ENCODE measurements at places on chromosomes 16 and 17. TPM values are rescaled to one million over a fixed set of nuclear protein-coding genes. Genes with fewer than 3 reads are reported as not detected.

The C16orf54 gene
- not detected for total RNA-seq

The TBC1D3E gene
- not detected for total RNA-seq

The TM4SF5 gene
- not detected for total RNA-seq

The CSH1 gene
- not detected for total RNA-seq

The KRTAP9-8 gene
- total RNA-seq = not detected

The TMC5 gene
- total RNA-seq = under 0.01 TPM

The WNT9B gene
- total RNA-seq = not detected

The PAFAH1B1 gene
- 81.0 TPM for total RNA-seq

The TLCD1 gene
- not detected for total RNA-seq

The OR2C1 gene
- total RNA-seq = not detected

The VPS4A gene
- 31.2 TPM for total RNA-seq

The SNX11 gene
- 4.7 TPM for total RNA-seq

The CBLN1 gene
- not detected for total RNA-seq

The CCL8 gene
- not detected for total RNA-seq

The TTYH2 gene
- 2.4 TPM for total RNA-seq

The ZNF276 gene
- total RNA-seq = 10.4 TPM

The TERB1 gene
- total RNA-seq = 0.08 TPM

The TBC1D3H gene
- total RNA-seq = not detected

The ABCC6 gene
- total RNA-seq = 0.63 TPM

The RNPS1 gene
- total RNA-seq = 94.7 TPM

The CCT6B gene
- total RNA-seq = 12.0 TPM

The GLTPD2 gene
- not detected for total RNA-seq

The ERN2 gene
- total RNA-seq = not detected

The JPH3 gene
- total RNA-seq = not detected

The ALOX15B gene
- total RNA-seq = not detected

The CCDC92B gene
- not detected for total RNA-seq

The HS3ST3A1 gene
- 8.3 TPM for total RNA-seq

The CPHXL2 gene
- not detected for total RNA-seq

The CES5A gene
- total RNA-seq = not detected

The PLXDC1 gene
- total RNA-seq = 3.3 TPM

The MYH8 gene
- total RNA-seq = not detected

The MYLK3 gene
- total RNA-seq = not detected

The PYY gene
- not detected for total RNA-seq

The SLC9A5 gene
- 0.65 TPM for total RNA-seq

The SCGB1C2 gene
- total RNA-seq = not detected

The ZNF385C gene
- total RNA-seq = not detected

The SMIM36 gene
- not detected for total RNA-seq

The GPR142 gene
- not detected for total RNA-seq

The MTSS2 gene
- 8.3 TPM for total RNA-seq

The CCL4 gene
- not detected for total RNA-seq

The TBC1D3K gene
- total RNA-seq = not detected

The WSCD1 gene
- 0.18 TPM for total RNA-seq

The RHBDL3 gene
- not detected for total RNA-seq

The P2RX1 gene
- not detected for total RNA-seq

The DBF4B gene
- total RNA-seq = 4.9 TPM

The GAS2L2 gene
- total RNA-seq = not detected

The E4F1 gene
- 41.7 TPM for total RNA-seq

The TVP23A gene
- not detected for total RNA-seq

The DLX3 gene
- total RNA-seq = not detected

The PABPN1L gene
- not detected for total RNA-seq

The RNF112 gene
- total RNA-seq = 2.3 TPM

The MARCHF10 gene
- total RNA-seq = not detected

The KRT20 gene
- total RNA-seq = not detected

The MEIOB gene
- total RNA-seq = not detected

The KIF18B gene
- 0.08 TPM for total RNA-seq

The GGA2 gene
- 38.7 TPM for total RNA-seq

The ST6GALNAC1 gene
- total RNA-seq = not detected
